Transverse colon (tissue), 4 donors: ENCODE measurements at places on chromosomes 16 and 17.

DNA sequence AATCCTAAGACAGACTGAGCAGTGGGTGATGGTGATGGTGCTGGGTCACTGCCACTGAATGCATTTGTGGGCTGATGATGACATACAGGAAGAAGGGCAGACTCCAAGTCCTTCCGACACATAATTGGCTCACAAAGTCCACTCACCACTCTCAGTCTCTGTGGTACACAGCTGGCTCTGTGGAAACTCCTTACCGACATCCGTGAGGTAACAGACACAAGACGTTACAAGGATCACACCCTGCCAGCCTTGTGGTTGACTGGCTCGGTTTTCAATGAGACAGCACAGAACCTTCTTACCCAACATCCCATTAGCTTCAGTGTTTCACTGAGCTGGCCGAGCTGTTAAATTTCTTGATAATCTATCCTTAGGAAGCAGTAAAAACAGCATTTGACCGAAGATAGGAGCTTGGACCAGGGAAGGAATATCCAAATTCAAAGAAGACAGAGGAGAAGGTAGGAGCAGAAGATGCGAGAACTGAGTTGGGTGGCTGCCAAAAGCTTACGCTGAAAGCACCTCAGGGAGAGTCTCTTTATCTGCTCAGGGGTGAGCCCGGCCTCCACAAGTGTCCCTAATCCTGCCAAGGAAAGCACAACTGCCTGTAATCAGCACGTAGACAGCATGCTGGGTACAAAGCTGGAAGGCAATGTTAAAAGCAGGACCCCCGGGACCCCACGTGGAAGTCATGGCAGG, 5.5 kb upstream of the MXRA7 start:
- DNase-seq = no peak

GRCh38 chr17:76538281-76538931, 897 bp upstream of the CYGB start:
- no peak for DNase-seq

GRCh38 chr17:65539630-65540266, 21.7 kb downstream of the AXIN2 start:
- DNase-seq = no peak

DNA sequence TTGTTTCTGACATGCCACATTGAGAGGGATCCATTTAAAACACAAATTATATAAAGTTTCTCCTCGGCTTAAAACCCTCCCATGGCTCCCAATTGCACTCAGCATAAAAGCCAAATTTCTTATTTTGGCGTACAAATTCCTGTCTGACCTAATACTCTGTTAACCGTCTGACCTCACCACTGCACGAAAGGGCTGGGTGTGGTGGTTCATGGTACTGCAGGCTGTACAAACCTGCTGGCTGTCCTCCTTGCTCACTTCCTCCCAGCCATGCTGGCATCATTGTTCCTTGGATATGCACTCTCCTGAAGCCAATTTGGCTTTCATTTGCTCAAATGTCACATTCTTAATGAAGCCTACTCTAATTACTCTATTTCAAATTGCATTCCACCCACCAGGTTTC, 301.6 kb upstream of the C16orf82 start:
- DNase-seq = no peak

- no peak for DNase-seq
Observed at GRCh38 chr17:56217921-56218320, 64.6 kb downstream of the ANKFN1 start.

GRCh38 chr17:44736551-44737240, 22.1 kb upstream of the ADAM11 start:
- no peak for DNase-seq
